ENCODE measurements at places on chromosomes 11 and 22.

DNA sequence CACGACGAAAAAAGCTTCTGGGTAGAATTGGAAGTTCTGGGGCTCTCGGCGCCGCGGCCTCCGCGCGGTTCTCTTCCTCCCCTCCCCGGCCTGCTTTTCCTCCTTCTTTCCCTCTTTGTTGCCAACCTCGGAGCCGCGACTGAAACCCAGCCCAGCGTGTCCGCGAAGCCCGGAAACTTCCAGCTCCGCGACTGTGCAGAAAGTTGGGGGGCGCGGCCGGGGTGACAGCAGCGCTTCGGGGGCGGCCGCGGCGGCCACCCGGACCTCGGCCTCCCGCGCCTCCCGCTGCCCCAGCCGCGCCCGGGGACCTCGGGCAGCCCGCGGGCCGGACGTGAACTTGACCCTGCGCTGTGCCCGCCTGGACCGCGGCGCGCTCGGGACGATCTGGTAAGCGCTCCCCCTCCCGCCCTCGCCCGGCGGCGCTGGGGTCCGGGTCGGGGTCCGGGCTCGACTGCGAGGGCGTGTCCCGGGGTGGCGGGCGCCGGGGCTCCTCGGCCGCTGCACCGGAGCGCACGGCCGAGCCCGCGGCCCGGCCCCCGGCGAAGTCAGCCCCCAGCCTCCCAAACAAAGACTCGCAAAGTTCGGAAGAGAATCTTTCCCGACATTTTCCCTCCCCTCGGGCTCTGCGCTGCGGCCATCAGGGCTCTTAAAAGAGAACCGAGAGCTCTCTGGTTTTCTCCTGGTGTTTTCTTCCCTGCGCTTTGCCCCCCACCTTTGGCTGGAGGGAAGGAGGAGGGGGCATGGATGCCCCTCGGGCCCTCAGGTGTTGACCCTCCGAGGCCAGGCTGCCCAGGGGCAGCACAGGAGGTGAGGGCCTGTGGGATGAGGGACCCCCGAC, 67.9 kb upstream of the WNT7B start:
- no peak for DNase-seq

- no peak for DNase-seq
These were observed 1359.7 kb downstream of the FAM181B start for GRCh38 chr11:81373986-81374385.

DNA sequence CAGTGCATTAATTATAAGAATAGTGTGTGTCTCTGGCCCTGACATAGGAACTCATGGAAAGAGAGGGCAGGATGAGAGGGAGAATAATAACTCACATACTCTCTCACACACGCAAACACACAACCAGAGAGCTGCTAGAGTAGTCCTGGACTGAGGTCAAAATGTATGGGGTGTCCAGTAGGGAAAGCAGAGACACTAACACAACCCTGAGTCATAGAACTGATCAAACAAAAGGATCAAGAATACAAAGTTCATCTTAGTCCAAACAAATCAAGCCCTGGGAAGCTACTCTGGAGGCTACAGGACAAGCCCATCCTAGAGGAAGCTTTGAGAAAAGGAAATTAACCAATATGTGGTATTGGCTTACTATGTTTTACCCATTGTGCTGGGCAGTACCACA, 178.5 kb upstream of the GUCY1A2 start:
- no peak for DNase-seq

GRCh38 chr11:14971865-14972580, at the start of gene CALCA:
TSS of gene CALCA (minus strand) at chr11:14972351. CDS start at chr11:14971192, 1,159 bp downstream.
- no peak for DNase-seq

GRCh38 chr11:26841818-26842473, 120.1 kb upstream of the SLC5A12 start:
- no peak for DNase-seq

DNA sequence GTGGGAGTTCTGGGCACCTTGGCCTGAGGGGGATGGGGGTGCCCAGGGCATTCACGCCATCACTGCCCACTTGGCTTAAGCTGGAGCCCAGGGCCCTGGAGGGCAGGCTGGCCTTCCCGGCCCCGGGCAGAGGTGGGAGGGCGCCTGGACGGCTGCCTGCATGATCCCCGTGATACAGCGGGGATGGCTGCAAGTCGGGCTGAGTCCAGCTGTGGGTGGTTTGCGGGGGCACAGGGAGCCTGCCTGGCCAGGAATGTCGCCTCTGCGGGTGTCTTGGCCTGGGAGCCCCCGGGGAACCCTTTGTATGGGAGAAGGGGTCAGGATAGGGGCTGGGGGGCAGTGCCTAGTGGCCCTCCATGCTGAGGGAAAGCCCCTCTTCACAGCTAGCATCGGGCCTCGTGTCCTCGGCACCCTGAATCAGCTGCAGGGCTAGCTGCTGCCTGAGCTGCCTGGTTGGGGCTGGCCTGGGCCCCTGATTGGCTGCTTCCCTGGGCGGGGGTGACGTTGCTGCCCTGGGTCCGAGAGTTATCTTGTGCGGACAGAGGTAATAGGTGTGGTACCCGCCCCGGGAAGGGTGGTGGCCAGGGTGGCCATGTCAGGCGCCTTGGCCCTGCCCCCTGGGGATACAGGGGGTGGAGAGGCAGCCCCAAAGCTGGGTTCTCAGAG, 8.3 kb downstream of the BRSK2 start:
- DNase-seq = no peak

GRCh38 chr22:36220451-36220921, 18.8 kb downstream of the APOL2 start:
- peak; percentile 71 for DNase-seq

GRCh38 chr22:21834869-21835268, 32.6 kb downstream of the MAPK1 start:
- no peak for DNase-seq

- DNase-seq = no peak
These were observed 2.2 kb downstream of the PHLDB1 start for GRCh38 chr11:118609380-118610224.

- DNase-seq = no peak
These were observed 42.1 kb upstream of the LARGE1 start for GRCh38 chr22:33962409-33962808.

- DNase-seq = no peak
These were observed 44.1 kb upstream of the SEZ6L start for GRCh38 chr22:26124991-26125725.

DNA sequence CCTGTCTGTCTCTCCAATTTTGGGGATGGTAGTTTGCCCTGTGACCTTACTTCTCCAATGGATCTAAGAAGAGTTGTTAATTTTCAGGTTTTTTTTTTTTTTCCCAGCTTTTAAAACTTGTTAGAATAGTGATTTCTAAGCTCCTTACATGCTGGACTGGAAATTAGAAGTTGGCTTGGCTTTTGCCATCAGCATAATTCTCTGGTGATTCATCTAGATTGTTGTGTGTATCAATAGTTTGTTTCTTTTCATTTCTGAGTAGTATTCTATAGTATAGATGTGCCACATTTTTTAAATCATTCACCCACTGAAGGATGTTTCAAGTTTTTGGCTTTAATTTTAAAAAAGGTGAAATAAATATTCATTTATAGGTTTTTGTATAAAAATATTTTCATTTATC, 51.4 kb downstream of the ADAMTS15 start:
- no peak for DNase-seq

DNA sequence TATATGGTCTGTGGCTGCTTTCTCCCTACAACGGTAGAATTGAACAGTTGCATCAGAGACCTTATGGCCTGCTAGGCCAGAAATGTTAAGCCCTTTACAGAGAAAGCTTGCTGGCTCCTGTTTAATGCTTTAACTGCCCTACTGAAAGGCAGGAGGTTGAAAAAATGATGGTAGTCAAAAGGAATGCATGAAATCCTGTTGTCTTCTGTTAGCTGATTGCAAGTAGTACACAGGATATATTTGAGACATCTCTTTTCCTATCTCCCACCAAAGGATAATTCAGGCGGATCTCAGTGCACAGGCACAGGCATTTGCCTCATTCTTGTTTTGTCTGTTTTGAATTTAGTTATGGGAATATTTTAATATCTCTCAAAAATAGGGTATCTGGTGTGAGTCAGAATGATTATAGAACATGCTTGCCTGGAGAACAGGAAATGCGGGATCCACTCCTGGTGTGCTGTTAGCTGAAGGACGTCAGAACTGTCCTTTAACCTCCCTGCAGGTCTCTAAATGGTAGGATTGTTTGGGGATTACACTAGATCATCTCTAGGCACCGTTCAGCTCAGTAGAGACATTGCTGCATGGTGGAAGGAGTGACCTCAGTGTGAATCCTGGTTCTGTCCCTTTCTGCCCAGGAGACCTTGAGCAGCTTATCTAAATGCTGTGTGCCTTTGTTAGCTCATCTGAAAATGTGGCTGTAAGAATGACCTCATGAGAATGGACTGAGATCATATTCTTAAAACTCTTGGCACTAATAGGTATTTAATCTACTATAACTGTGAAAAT, 49.5 kb downstream of the PACS1 start:
- no peak for DNase-seq
